Stimulated activated CD4-positive, alpha-beta T cell treated with anti-CD3 and anti-CD28 coated beads, TNF-alpha, amount 100 ng/mL, for 24 hours (primary cell): ENCODE measurements at places on chromosomes 13 and 19.

DNA sequence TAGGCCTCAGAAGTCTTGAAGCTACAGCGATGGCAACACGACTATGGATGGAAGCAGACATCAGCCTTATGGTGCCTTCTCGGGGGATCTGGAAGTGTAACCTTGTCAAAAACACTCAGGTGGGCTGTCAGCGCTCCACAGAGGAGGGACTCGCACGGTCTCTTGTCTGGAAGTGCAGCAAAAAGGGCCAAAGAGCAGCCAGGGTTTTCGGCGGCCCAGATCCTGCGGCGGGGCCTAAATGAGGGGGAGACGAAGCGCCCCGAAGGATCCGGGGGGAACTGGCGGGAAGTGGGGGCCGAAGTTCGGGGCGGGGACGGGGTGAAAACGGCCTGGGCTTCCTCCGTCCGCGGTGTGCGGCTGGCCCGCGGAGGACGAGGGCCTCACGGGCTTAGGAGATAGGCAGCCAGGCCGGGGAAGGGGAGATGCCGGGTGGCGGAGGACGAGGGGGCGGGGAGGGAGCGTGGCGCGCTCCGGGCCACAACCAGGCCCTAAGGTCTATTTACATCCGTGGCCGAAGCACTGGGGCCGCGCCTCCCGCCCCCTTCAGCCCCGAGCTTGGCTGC lies 637 bp downstream of the RANBP3 start:
- no peak for DNase-seq

- DNase-seq = no peak
Observed at GRCh38 chr19:17529239-17530158, 18.1 kb downstream of the PGLS start.

- DNase-seq = no peak
Observed at GRCh38 chr19:7512400-7512851, 3.5 kb upstream of the ZNF358 start.

DNA sequence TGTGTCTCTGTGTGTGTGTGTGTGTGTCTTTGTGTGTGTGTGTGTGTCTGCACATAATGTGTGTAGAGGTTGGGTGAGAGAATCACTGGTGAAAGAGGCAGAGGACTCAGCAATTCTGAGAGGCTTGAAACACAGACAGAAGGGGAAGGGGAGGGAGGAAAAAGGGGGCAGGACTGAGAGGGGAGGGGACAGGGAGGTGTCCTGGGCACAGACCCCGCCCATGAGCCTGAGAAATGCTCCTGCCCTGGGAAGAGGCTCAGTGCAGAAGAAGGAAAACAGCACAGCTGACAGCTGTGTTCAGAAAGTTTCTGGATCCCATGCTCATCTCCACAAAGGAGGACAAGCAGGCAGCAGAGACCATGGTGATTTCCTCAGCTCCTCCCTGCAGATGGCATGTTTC lies 59.1 kb upstream of the CEACAM8 start:
- no peak for DNase-seq

- no peak for DNase-seq
Observed at GRCh38 chr13:111629457-111629856, 309.0 kb downstream of the TEX29 start.

DNA sequence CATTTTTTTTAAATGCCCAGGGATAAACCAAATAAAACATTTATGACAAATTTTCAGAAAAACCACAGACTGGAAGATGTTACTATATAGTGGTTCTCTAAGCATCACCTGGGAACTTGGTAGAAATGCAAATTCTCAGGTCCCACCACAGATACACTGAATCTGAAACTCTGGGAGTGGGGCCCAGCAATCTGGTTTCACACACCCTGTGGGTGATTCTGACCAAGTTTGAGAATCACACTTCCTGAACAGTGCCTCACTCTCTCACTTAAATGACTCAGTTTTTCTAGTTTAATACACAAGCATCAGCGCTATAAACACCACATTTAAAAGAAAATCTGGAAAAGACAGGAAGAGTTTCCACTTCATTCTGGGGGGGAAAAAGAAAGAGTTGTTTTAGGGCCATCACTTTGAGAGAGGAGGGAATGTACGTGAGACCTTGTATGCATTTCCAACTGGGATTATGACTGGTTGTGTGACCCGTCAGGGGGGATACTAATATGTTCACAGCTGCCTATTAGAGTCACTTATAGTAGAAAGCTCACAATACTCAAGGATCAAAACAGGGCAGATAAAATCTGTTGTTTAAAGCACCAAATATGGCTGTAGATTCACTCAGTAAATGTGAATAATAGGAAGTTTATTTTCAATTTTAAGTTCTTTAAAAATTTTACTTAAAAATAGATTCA lies 567.7 kb downstream of the GPC6 start:
- peak; percentile 18 for DNase-seq

GRCh38 chr19:53112286-53112685 lies 9.1 kb upstream of the ZNF160 start:
- DNase-seq = no peak

DNA sequence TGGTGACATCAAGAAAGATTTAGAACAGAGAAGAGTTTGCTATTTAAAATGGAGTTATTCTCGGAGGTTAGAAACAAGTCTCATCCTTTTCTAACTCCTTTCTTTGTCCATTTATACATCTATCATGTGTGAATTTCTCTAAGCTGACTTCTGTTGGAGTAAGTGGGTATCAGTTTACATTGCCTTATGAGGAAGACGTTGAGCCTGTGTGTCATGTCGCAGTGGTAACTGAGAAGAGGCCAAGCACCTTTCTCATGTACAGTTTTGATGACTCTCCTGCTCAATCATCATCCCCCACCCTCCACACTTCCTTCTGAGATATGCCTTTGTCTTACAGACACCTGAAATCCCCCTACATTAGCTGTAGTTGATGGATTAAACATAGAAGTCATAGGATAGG lies 624.8 kb downstream of the LIG4 start:
- no peak for DNase-seq

DNA sequence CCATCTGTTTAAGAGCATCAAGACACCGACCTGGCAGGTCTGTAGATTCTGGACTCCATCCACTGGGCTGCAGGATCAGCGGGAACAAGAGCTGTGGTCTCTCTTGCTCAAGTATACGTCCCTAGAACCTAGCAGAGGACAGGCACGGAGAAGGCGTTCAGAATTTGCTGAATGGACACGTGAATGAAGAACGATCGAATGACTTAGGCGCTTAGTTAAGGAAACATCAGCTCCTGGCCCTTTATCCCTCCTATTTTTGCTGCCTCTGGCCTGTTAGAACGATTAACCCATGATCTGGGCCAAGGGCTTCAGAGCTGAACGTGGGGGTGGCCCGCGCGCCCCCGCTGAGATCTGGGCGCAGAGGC lies 953 bp downstream of the DZIP1 start:
- DNase-seq = no peak

DNA sequence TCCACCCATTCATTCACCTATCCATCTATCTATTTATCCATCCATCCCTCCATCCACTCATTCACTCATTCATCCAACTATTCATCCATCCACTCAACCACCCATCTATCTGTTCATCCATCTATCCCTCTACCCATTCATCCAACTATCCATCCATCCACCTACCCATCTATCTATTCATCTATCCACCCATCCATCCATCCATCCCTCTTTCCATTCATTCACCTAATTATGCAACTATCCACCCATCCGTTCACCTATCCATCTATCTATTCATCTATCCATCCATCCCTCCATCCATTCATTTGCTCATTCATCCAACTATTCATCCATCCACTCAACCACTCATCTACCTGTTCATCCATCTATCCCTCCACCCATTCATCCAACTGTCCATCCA lies 54.5 kb downstream of the UNC13A start:
- no peak for DNase-seq

GRCh38 chr13:75687150-75687763 lies 51.1 kb downstream of the LMO7 start:
- no peak for DNase-seq

- no peak for DNase-seq
Observed at GRCh38 chr19:15779756-15780476, 7.5 kb upstream of the OR10H5 start.

- DNase-seq = no peak
Observed at GRCh38 chr19:51460164-51460992, 2.1 kb upstream of the SIGLEC8 start.

GRCh38 chr19:32357720-32358119 lies 12.3 kb downstream of the ZNF507 start:
- DNase-seq = no peak

DNA sequence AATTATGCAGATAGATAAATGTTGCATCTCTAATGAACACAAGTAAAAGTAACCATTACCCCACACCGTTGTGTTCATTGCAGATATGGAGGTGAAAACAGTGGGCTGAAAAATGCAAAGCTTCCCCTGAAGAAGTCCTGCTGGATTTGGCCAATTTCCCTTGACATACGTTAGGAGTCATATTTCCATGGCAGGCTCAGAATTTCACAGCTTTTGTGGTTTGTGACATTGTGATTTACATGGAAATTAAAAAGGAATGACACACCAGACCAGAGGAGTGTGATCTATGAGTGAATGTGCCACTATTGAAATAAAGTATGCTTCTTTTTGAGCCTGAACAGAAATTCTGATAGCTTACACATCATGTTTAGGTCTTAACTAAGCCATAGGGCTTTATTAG lies 221.1 kb upstream of the TMTC4 start:
- DNase-seq = no peak

DNA sequence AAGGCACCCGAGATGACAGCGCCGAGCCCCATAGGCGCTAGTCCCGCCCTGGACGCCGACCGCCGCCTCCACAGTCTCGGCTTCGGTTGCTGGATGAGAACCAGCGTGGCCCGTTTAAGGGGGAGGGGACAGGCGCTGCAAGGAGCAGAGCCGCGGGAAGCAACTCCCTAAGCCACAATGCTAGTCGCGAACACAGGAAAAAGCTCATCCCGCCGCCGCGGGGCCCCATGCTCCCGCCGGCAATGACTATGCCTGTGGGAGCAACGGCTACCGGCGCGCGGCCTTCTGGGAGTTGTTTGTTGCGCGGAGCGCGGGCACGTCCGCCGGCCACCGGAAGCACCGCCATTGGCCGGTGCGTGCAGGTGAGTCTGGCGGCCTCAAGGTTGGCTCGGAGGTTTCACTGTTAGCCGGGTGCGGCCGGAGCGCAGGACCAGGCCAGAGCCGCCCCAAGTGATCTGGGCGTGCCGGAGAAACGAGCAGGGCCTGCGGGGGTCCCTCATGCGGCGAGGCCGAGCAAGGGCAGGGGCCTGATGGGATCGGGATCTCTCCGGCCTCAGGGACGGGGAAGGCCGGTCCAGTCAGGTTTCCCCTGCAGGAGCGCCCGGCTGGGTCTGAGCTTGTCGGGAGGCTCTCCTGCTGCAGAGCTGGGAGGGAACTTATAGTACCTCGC lies at the start of gene ZNF544:
TSS of gene ZNF544 (plus strand) at position 330 of the 670 bp plus-strand sequence. CDS start 15,110 bp downstream, outside the sequence.
- DNase-seq = peak; percentile 37

DNA sequence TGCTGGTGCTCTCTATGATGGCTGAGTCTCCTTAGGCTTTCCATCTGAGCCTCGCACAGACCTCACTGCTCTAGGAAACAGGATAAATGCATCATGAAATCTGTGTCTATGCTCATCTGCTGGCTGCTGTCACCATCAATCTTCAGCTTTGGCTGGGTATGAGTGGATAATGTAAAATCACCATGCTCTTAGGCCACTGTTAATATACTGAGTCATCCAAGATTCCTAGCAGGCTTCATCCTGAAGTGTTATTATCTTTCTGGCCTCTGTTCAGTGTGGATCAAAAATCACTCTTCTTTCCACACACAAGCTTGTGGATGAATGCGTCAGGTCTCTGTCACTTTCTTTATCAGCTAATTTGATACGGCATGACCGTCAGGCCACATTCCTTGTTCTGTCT lies 317.4 kb downstream of the NALCN start:
- DNase-seq = no peak

- DNase-seq = no peak
Observed at GRCh38 chr19:51702825-51703574, 9.9 kb downstream of the SPACA6 start.

- no peak for DNase-seq
Observed at GRCh38 chr19:40804783-40805242, 5.8 kb downstream of the EGLN2 start.

- DNase-seq = no peak
Observed at GRCh38 chr13:97659602-97660001, 225.6 kb downstream of the RAP2A start.

DNA sequence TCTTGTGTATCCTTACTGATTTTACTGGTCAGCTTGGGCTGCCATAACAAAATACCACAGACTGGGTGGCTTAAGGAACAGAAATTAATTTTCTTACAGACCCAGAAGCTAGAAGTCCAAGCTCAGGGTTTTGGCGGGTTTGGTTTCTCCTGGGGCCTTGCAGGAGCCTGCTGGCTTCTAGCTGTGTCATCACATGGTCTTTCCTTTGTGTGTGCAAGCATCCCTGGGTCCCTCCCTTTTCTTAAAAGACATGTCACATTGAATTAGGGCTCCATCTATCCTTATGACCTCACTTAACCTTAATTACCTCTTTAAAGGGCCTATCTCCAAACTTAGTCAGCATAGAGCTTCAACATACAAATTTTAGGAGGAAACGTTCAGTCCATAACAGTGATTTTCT lies 23.4 kb downstream of the UBAC2 start:
- DNase-seq = no peak

DNA sequence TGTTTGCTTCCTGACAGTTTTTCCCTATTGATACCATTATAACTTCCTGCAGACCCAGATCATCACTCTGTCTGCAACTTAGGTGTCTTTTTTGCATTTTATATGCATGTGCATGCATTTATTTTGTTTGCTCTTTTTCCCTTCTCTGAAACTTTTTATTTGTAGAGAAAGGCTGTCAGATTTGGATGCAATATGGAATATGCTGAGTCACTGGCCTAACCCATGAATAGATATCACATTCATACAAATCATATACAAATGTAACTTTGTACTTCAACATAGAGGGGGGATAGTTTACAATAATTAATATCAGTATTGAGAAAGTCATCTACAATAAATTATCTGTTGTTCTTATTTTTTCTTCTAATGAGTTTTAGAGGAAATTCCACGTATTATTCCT lies 1465.0 kb downstream of the EFNB2 start:
- no peak for DNase-seq

DNA sequence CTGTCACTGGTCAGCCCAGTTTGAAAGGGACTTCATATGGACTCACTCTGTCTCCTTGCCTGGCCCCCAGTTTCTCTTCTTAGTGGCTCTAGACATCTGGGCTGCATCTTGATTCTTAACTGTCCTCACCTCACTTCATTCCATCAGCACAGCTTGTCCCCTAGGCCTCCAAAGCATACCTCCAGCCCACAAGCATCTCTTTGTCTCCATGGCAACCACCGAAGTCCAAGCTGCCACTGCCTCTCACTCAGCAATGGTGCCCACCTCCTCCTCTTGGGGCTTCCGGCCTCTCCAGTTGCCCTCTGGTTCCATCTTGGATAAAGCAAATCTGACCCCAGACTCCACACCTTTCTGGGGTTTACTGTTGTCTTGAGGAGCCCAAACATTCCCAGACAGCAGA lies 9.9 kb upstream of the KLHL26 start:
- no peak for DNase-seq

- no peak for DNase-seq
Observed at GRCh38 chr19:18156841-18157464, 4.0 kb downstream of the PIK3R2 start.

GRCh38 chr19:7699417-7700401 lies 2.2 kb downstream of the FCER2 start:
- peak; percentile 61 for DNase-seq
